ENCODE measurements at places on chromosomes 1 and 21. TPM values are rescaled to one million over a fixed set of nuclear protein-coding genes. Genes with fewer than 3 reads are reported as not detected.

- DNase-seq: no peak
Observed at GRCh38 chr1:205118752-205119151, 3.0 kb downstream of the RBBP5 start.

GRCh38 chr21:42309753-42310213 lies 5.4 kb downstream of the TFF3 start:
- peak; percentile 35 for DNase-seq

- peak; percentile 45 for DNase-seq
Observed at GRCh38 chr1:172394141-172394751, 26.2 kb upstream of the C1orf105 start.

- no peak for DNase-seq
Observed at GRCh38 chr1:93965256-93965655, 56.0 kb upstream of the GCLM start.

DNA sequence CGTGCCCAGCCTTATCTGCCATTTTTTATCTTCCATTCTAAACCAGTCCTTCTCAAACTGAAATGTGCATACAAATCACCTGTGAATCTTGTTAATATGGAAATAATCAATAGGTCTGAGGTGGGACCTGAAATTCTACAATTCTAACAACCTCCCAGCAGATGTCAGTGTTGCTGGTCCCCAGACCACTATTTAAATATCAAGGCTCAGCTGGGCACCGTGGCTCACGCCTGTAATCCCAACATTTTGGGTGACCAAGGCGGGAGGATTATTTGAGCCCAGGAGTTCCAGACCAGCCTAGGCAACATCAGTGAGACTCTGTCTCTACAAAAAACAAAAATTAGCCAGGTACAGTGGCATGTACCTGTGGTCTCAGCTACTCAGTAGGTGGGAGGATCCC lies 4.1 kb downstream of the UQCRHL start:
- DNase-seq: peak; percentile 71

DNA sequence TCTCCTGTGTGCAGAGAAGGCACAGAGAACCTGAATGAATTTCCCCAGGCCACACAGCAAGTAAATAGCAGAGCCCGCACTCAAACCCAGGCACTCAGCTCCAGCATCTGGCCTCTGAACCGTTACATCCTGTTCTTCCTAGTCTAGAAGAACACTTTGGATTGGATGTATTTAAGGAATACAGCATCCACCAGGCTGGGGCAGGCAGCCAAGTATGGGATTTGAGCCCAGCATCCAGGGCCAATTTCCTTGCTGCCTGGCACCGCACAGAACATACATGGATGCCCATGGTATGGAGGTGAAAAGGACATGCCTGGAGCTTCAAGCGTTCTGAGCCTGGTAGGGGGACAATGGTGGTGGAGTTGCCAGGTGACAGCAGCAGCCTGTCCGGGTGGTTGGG lies 9.7 kb downstream of the AJAP1 start:
- no peak for DNase-seq

ALG14 gene
- 2.0 TPM for total RNA-seq

APP gene
- total RNA-seq: 760 TPM
